ENCODE measurements at places on chromosomes 3 and 15.

GRCh38 chr15:67296684-67297083, 42.1 kb downstream of the IQCH start:
- no peak for DNase-seq

DNA sequence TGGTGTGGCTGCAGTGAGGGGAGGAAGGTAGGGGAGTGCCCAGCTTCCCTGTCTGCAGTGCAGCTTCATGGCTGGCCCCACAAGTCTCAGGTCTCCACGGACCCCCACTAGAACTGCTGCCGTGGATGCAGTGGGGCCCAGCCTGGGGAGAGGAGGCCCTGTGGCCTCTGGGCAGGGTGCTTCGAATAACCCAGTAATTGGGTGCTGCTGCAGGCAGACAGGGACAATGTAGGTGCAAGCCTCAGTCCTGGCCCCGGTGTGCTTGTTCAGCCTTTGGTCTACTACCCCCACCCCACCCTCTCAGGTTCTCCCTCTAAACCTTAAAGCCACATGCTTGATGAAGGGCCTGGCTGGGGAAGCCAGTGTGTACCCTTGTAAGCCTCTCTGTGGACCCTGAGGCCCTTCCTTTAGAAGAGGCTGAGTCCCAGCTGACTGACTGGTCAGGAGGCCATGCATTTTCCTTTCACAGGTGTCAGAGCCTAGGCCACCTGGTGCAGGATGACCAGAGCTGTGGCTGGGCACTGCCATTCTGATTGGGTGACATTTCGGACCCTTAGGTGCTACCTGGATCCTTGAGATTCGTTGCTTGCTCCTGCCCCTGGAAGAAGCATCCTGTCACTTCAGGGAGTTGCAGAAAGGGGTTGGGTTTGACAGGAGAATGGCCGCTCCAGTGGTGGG, 21.1 kb upstream of the EXOG start:
- DNase-seq = no peak

DNA sequence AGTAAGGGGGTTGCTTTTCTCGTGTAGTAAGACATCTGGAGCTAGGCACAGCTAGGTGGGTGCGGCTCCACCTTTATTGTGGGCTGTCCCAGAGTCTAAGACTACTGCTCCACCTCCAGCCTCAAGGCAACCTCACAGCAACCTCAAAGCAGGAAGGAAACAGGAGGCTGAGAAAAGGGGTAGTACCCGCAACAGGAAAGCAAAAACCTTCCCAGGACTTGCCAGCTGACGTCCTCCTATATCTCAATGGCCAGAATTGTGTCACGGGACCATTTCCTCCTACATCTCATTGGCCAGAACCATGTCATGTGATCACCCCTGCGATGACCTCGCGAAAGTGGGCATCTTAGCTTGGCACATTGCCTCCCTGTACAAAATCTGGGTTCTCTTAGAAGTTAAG, 4.3 kb upstream of the GPR160 start:
- DNase-seq = no peak

GRCh38 chr15:42692536-42692935, 44.4 kb downstream of the CDAN1 start:
- no peak for DNase-seq

- DNase-seq = no peak
Observed at GRCh38 chr3:49263159-49263889, 13.7 kb downstream of the C3orf62 start.

GRCh38 chr15:66619152-66619903, 53.5 kb upstream of the LCTL start:
- peak; percentile 88 for DNase-seq

DNA sequence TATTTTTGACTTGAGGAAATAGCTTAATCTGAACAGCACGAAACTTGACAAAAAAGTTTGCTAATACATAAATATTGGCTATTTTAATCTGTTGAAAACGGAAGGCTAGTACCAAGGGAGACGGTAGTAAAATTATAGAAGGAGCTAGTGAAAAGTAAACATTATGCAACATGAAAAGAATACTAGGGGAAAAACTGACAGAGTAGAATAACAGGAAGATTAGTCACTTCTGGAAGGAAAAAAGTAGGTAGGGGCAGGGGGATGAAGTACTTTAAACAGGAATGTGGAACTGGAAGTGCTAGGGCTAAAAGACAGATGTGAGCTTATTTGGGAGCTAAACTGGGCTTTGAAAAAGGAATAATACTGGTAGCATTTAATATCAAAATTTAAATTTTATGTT, 60.1 kb downstream of the MBNL1 start:
- no peak for DNase-seq

DNA sequence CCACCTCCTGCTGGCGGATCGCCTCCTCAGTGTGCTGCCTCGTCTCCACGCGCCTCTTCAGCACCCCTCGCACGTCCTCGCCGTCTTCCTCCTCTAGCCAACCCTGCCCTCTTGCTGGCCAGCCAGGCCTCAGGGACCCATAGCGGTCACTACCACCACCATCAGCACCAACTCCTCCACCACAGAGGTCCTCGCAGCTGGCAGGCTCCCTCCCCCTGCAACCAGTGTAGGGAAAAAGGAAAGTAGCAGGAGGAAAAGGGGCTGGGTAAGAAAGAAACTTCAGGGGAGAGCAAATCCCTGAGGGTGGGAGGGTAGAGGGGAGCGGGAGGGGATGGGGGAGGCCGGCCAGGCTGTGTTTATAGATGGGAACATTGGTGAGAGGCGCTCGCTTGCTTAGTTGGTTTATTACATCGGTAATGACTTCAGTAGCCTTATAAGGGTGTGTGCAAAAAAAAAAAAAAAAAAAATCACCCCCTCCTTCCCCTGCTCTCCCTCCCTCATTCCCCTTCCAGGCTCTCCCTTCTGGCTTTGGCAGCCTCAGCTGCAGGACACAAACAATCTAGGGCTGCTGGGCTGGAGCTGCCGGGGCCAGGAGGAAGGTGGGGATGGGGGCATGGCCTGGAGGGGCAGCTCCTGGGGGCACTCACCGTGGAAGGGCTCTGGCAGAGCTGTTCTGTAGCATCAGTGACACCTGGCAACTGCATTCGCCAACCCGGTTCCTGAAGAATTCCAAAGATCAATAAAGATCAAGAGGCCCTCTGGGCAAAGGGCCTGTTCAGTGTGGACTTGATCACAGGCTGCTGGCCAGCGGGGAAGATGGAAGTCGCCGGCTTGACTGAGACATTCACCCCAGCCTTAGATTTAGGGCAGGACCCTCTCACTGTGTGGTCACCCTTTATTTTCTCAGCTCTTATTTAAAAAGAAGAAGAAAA, 116.2 kb upstream of the HACD2 start:
- DNase-seq = peak; percentile 83

DNA sequence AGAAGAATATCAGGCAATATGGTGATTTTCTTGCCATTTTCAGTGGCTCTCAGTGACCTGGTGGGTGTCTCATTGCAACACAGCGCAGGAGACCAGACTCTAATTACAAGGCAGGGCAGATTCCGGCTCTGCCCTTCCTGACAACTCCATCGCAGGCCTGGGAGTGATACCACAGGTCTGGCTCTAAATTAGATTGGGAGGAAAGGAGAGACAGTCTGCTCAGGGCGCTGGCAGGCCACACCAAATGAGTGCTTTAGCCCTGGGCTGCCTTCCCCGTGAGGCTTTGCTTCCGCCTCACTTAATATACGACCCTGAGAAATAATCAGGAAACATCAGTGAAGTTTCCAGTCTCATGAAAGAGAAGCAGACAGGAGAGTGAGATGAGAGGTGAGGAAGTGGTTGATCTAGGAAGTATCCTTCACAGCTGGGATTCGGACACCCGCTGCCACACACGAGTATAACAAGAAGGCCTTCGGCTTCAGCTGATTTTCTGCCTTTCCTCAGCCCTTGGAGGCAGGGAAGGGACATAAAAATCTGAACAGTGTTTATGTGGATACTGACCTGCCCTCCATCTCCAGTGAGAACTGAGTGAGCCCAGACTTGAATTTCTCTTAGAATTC, 73.7 kb upstream of the PROK2 start:
- DNase-seq = peak; percentile 66

DNA sequence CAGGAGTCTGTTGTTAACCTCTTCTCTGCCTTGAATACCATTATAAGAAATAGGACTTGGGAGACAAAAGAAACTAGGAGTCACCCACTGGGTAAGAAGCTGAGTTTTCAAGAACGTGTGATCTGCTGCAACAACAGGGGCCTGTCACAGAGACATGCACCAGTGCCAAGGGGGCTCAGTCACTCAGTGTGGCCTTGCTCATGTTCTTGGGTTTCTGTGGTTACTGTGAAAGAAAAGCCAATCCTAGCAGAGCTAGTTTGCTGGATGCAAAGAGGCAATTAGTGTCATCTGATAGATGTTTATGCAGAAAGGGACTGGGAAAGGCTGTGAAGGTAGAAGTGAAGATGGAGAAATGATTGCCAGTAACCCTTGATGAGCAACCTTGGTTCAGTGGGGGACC, 126.3 kb downstream of the IQCH start:
- DNase-seq = no peak

GRCh38 chr3:18302517-18302916, 122.6 kb downstream of the SATB1 start:
- no peak for DNase-seq

GRCh38 chr3:124620600-124621063, 109.6 kb upstream of the UMPS start:
- DNase-seq = no peak

GRCh38 chr3:112391648-112392047, 58.7 kb downstream of the CD200 start:
- DNase-seq = no peak

DNA sequence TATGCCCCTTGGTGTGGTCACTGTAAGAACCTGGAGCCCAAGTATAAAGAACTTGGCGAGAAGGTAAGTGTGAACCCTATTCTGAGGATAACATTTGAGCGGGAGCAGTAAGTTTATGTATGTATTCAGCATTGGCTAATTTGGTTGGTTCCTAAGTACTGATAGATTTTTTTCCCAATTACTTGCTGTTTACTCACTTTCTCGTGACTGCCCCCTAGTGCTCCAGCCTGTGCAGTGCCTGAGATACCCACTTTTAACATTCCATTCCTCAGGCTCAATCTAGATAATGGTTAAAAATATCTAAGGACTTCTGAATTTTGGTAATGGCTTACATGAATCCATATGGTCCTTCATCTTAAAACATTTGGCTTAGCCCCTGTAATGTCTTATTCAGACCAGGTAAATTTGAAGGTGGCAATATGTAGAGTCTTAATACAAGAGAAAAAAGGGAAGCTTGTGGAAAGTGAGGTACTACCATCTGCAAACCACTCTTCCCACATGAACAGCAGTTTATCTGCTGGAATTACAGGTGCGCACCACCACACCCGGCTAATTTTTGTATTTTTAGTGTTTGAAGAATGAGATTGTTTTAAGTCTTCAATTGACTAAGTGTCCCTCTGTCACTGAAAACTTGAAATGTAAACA, 7.1 kb downstream of the ELL3 start:
- DNase-seq = peak; percentile 66

DNA sequence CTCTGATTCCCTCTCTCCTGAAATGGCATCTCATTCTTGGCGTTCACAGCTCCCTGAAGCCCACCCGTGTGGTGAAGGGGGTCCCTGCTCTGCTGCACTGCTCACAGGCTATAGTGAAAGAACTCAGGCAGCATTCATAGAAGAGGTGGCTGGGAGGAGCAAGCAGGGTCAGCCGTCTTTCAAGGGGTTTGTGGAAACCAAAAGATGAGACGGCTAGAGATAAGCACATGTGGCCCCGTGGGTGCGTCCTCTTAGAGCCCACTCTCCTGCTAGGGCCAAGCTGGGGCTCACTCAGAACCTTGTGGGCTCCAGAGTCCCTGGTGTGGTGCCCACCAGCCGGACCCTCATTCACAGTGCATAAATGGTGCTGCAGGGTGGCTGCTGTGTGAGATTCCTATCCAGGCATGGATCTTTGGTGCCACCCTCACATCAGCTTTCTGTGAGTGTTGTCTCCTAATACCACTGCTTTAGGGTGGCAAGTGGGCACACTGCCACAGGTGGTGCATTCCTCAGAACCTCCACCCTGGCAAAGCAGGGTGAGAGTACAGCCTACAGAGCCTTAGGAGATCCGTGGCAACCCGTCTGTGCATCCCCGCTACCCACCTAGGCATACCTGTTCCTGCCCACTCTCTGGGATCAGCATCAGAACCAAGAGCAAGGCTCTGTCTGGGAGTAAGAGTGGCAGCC, 11.2 kb upstream of the SEMA4B start:
- DNase-seq = no peak

DNA sequence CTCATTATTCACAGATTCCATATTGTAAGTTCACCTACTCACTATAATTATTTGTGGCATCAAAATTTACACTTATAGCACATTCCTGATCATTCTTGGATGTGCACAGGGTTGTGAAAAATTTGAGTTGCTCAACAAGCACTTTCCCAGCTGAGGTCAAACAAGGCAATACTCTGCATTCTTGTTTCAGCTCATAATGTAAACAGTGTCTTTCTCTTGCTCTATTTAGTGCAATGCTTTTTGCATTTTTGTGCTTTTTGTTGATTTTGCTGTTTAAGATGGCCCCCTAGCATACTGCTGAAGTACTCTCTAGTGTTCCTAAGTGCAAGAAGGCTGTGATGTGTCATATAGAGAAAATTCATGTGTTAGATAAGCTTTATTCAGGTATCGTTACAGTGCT, 66.7 kb upstream of the TNIK start:
- DNase-seq = no peak

DNA sequence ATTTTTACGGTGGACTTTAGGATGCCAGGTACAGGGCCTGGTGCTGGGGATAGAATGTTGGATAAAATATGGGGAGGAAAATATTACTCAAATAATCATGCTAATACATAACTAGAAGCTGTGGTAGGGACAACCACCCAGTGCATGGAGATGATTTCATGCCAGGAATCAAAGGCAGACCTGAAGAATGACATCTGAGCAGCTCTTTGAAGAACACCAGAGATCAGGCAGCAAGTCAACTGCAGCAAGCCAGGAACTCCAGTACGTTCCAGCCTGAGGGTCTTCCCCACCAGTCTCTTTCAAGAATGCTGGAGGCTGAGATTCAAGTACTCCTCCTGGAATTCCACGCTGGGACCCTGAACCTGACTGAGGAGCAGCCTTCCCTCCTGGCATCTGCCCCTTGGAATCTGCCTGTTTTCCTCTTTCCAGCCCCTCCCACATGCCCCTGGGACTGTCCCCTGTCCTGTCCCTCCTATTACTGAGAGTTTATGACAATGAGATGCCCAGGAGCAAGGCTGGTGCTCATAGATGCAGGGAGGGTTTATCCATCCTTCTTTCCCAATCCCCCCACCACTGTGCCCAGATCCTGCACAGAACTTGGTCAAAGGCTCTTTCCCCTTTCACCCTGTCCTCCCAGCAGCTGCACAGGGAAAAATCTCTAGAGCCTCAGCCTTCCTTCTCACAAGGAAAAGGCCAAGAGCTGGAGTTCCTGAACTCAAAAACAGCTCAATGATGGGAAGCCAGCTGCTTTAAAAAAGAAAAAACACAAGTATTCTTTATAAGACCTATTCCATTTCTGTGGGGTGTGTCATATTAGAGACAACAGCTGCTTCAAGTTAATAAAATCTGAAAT, 68.0 kb downstream of the PDZRN3 start:
- no peak for DNase-seq

DNA sequence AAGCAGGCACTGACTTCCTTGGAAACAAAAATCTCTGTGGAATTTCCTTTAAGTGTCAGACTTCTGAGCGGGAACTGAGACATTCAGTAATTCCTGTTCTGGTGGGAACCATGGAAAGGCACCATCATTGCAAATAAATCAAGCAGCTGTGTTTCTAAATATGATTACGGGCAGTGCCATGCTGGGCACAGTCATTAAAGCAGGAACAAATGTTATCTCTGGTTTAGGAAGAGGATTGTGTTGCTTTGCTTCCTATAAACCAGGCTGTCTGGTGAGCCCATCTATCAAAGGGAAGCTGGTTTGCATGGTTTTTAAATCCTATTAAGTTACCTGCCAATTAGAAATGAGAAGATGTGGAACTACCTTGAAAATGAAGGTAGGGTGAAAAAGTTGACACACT, 86.7 kb downstream of the EBLN2 start:
- no peak for DNase-seq

GRCh38 chr3:76826861-76827260, 213.0 kb upstream of the ROBO2 start:
- DNase-seq = no peak
